ENCODE measurements at places on chromosomes 7 and 10.

DNA sequence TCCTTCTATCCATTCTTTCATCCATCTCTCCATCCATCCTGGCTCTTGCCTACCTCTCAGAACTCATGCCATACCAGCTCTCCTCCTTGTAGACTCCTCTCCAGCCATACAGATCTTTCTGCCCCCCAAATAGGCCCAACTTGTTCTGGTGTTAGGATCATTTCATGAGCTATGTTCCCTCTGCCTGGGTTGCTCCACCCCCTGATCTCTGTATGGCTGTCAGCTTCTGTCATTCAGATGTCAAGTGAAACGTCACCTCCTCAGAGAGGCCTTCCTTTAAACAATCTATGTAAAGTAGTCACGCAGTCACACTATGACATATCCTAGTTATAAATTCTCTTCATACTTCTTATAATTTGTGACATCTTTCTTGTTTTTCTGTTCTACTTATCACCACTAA lies 42.3 kb upstream of the PNLIPRP3 start:
- DNase-seq: no peak

DNA sequence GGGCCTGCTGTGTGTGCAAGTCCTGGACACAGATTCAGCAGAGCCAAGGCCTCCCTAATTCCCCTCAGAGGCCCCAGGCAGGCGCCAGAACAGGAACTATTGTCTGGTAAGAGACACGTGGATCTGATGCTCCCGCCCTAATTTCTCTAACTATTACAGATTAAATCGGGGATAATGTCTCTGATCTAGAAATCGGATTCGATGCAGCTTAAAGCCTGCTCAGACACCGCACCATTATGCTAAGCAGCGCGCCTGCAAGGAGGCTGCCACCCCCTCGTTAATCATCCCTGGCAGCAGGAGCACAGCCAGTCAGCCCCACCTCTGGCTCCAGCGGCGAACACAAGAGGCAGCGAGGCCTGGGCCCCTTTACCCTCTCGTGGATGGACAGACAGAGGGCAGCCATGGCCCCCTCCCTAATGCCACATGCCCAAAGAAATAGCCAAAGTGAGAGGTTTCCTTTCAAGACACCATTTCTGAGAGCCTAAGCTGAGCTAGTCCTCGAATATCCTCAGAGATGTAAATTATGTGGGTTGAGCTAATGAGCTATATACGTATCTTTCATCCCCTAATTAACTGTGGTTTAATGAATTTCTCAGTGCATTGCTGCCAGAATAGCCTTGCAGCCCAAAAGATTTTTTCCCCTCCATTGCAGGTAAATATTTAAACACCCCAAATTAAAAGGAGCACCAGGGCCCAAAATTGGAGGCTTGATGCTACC lies 122.1 kb downstream of the GRID1 start:
- DNase-seq: no peak

DNA sequence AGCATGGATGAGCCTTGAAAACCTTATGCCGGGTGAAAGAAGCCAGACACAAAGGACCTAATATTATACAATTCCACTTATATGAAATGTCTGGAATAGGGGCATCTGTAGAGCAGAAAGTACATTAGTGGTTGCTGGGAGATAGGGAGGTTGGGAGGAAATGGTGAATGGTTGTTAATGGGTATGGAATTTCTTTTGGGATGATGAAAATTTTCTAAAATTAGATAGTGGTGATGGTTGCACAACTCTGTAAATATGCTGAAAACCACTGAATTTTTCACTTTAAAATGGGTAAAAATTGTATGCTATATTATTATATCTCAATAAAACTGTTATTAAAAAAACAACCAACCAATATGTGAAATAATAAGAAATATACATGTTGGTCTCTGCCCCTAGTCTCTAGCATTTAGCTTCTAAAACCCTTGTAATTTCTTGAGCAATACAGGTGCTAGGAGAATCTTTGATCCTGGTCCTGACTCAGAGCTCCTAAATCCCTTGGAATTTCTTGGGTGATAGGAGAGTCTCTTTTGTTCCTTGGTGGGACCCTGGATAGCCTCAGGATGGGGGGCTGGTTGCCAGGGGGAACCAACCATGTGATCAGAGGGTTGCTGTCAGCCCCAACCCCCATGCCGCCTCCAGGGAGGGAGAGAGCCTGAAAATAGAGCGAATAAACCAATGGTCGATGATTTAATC lies 64.0 kb downstream of the TACR2 start:
- DNase-seq: no peak

GRCh38 chr10:30447125-30447799 lies 13.3 kb downstream of the MAP3K8 start:
- no peak for DNase-seq

GRCh38 chr7:139494835-139495579 lies 11.5 kb upstream of the KLRG2 start:
- no peak for DNase-seq

- no peak for DNase-seq
Observed at GRCh38 chr10:100876585-100877460, 35.9 kb upstream of the SLF2 start.

DNA sequence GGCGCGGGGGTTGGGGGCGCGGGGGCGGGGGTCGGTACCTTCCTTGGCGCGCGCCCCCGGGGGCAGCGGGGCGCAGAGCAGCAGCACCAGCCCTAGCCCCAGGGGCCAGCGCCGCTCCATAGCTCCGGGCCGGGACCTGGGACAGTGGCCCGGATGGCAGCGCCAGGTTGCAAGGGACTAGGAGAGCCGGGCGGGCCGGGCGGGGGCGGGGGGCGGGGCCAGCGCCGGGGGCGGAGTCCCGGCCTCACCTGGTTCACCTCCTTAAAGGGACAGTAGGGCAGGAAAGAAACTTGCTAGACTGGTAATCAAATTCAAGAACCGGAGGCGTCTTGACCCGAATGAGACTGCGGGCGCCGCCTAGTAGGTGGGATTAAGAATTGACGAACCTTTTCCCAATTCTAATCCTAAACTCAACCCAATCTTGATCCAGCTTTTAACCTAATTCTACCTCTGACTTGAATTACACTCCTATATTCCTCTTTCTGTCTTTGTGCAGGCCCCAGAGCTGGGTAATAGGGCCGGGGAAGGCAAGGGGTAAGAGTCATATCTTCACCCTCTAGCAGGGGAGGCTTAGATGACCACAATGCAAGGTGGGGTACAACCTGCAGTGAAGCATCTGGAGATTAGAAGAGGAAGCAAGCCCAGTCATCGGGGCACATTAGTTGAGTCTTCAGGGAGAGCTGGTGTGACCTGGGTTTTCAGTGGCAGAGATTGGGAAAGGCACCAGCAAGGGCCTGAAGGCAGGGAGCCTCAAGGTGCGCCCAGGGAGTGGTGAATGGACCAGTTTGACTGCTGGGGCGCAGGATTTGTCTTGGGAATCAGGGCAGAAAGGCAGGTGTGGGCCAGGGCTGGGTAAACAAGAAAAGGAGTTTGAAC lies at the start of gene EPHA1:
Gene EPHA1, minus strand, starts transcription at position 171 of the 876 bp plus-strand sequence. Its CDS starts 51 bp downstream, at position 120.
- peak; percentile 80 for DNase-seq

- no peak for DNase-seq
Observed at GRCh38 chr10:71651428-71651827, 68.2 kb downstream of the C10orf105 start.

DNA sequence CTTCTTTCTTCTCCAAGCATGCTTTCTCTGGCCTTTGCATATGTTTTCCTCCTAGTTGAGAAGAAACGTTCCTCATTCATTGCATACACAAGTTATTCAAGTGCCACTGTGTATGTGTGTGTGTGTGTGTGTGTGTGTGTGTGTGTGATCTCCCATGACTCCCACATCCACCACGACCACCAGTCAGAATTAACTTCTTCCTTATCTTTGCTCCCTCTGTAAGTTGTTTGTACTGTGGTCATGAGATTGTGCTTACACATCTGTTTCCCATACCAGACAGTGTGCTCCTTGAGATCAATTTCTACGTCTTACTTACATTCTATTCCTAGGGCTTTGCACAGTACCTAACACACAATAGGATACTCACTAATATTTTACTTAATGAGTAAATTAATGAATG lies 22.4 kb upstream of the FAM13C start:
- no peak for DNase-seq

- no peak for DNase-seq
Observed at GRCh38 chr10:113045147-113046055, 95.4 kb downstream of the TCF7L2 start.

DNA sequence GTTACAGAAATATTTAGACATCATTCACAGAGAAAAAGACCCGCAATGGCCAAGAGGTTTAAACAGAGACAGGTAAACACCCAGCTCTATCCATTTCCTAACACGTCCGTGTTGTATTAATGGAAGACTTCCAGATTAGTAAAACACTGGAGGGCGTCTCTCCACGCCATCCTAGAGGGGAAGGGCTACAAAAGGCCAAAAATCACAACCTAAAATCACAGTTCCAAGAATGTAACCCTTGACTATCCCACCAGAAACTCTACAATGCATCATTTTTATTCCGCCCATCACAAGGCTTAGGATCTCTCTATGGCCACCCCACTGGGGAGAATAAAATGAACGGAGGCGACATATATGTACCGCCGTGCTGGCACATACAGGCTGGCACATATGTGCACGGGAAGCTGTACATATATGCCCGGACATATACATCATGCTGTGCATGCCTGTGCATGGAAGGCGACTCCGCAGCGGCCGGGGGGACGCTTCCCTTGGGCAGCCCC lies 734 bp downstream of the PCLO start:
- no peak for DNase-seq

DNA sequence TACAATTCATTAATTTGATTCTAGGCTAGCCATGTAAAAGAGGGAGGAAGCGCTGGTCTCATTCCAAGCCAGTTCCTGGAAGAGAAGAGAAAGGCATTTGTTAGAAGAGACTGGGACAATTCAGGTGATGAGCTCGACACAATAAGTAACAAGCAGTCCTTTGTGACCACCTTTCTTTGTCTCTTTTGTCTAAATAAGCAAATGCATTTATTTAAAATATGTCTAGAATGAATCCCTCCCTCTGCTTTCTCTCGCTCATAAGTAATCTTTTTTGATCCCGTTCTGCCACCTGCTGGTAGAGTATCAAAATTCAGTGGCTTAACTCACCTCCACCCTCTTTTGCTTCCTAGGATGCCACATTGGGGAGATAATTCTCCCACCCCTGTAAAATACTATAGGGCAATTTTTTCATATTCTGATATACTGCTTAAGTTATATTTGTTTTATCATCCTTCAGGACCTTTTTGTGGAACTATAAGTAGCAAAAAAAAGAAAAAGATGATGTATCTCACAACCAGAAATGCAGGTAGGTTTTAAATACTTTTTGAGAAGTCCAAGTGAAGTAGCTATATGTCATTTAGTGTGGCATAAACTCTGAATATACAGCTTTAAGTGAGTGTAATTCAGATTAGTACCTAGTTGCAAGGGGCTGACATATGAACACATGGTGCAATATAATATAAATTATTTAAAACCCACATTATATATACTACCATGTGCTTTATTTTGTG lies 91.5 kb downstream of the GSDME start:
- DNase-seq: no peak

- DNase-seq: no peak
Observed at GRCh38 chr7:151964951-151965350, 8.7 kb downstream of the GALNTL5 start.

GRCh38 chr7:20895563-20895962 lies 108.9 kb upstream of the SP8 start:
- no peak for DNase-seq

DNA sequence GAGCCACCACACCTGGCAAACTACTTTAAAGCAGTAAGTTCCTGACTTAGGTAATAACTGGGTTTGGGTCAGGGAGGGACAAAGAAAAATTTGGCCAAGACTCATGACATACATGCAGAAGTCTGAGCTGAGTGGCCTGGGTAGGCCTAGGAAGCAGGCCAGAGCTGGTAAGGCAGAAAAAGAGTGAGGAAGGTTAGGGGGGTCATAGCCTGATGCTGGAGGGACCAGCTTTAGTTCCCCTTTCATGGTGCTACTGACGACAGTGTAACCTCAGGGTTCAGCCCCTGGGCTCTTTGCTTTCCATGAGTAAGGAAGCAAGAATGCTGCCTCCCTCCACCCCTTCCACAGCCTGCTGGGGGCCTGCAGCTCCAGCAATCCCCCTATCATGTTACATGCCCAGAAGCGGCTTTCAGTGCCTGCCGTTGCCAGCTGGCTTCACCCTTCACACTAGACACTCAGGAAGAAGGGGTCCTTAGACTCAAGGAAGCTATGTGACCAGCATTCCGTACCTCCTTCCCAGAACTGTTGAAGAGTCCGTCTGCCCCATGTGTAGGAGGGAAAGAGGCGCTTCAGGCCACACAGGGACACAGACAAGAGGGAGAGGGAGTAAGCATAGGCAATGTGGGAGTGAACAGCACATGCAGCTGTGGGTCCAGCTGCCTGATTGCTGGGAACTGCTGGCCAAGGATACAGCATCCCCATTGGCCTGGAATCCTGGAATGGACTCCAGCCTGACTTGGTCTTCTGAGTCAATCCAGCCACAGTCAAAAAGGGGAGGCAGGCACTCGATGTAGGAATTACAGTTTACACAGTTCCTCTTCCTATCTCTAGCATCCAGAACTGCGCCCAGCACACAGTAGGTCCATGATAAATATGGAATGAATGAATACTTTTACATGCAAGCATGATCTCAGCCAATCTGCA lies 4.1 kb upstream of the PLAU start:
- DNase-seq: no peak

DNA sequence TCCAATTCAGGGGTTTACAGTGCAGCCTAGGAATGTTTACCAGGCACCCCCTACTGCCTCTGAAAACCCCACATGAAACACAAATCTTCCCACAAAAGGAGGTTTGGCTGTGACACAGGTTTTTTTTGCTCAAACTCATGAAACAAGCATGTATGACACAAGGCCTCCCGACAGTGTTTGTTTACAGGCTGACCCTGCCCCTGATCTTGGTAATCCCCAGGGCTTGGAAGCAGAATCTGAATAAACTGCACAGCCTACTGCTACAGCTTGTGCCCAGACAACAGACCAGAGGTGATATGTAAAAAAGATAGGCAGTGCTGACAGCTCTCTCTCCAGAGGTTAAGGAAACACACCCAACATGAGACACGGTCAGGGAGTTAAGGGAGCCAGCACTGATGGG lies 184.2 kb downstream of the KMT2E start:
- DNase-seq: no peak

- no peak for DNase-seq
Observed at GRCh38 chr7:7183838-7184463, 1.6 kb downstream of the C1GALT1 start.

- DNase-seq: no peak
Observed at GRCh38 chr10:99742254-99742653, 10.2 kb downstream of the CUTC start.

GRCh38 chr7:101231644-101232043 lies 6.0 kb downstream of the CLDN15 start:
- DNase-seq: no peak

DNA sequence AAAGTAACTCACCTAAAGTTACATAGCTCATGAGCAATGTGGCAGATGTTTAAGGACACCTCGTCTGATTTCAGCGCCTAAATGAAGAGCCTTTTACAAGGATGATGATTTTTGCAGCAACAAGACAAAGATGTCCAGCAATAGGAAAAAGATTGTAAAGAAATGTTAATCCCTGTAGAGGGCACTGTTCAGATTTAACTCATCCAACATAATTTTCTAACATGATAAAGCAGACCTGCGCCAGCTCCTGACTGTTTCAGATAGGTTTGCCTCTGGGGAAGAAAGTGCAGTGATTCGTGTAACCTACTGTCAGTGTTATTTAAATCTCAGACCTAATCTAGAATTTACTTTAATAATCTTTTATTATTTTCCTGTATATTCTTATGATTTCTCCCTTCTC lies 595.2 kb downstream of the AUTS2 start:
- no peak for DNase-seq
